Bronchial epithelial cell (primary cell): ENCODE measurements at places on chromosomes 7 and 10.

GRCh38 chr7:19575909-19576557 lies 132.8 kb downstream of the POLR1F start:
- peak; percentile 61 for DNase-seq

DNA sequence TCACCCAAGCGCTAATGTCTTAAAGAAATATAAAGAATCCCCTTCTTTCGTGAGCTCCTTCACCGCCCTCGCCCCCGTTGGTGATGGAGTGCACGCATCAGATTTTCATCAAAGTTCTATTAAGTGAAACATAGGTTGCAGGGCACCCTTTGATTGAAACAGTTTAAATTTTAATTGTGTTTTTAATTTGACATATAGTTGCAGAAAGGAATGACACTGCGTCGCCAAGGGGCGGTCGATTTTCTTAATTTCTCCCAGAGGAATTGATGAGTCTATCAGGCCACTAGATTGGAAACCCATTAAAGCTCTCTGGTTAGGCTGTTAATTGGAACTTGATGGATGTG lies 4.1 kb upstream of the HMX2 start:
- DNase-seq = no peak

DNA sequence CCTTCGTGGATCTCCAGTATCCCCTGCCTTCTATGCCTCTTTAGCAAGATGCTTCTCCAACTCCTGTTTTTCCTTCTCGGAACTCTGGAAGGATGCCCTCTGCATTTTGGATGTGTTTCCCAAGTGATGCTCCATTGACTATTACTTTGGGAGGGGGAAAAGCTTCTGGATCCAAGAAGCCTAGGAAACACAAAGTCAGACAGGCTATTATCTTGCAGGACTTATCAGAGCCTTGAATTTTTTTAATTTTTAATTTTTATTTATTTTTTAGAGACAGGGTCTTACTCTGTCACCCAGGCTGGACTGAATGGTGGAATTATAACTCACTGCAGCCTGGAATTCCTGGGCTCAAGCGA lies 21.1 kb downstream of the TMEM270 start:
- no peak for DNase-seq

DNA sequence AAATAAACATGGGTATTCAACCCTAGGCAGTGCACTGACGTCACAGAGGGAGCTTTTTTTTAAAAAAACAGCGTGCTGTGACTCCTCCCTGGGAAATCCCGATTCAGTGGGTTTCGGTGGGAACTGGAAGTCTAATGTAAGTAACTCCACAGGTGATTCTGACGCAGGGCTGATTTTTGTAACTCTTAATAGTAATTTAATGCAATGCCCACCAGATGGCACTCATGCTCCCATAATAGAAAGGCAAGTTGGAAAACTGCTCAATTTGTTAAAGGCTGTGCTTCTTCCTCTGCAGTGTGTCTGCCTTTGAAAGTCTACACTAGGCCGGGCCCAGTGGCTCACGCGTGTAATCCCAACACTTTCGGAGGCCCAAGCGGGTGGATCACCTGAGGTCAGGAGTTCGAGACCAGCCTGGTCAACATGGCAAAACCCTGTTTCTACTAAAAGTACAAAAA lies 10.9 kb upstream of the RSU1 start:
- peak; percentile 73 for DNase-seq

DNA sequence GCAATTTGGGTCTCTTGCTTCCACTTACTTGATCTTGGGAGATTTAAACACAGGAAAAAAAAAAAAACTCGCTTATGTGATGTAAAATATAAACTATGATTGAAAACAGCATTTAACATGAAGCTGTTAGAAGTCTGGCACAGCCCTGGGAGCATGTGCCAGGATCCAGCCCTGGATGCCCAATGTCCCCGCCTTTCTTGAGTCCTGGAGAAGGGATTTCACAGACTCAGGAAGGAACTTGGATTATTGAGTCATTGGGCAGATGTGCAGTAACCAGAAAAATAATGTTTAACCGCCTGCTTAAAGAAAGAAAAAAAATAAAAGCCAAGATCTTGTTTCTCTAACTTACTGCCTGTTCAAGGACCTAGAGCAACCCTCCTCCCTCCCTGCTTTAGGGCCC lies 3.7 kb upstream of the JCAD start:
- DNase-seq = no peak

- no peak for DNase-seq
Observed at GRCh38 chr10:21813946-21814345, 189.6 kb downstream of the DNAJC1 start.

- DNase-seq = no peak
Observed at GRCh38 chr10:132590752-132591121, 53.1 kb downstream of the INPP5A start.

- no peak for DNase-seq
Observed at GRCh38 chr10:11080564-11080984, 62.9 kb downstream of the CELF2 start.

GRCh38 chr10:79610601-79611191 lies at the start of gene SFTPA1:
TSS of gene SFTPA1 (plus strand) at chr10:79610939. CDS start at chr10:79611826, 887 bp downstream.
- no peak for DNase-seq

DNA sequence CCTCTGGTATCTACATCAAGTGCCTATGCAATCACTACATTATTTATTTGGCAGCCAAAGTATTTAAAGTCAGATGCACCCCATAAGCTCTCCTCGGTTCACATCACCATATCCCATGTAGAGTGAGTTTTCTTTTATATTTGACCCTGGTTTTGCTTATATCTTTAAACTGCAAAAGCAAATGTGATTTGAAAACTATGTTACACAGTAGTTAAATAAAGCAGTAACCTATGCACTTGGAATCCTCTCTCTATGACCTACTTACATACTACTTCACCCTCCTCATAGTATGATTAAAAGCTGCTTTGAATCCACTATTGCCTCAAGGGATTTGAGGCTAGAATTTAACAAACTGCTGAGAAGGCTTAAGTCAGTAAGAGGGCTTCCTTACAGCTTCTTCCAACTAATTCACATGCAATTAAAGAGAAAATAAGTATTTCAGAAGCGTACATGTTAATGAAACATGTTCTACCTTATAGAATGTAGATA lies 2.2 kb upstream of the CELF2 start:
- DNase-seq = no peak

GRCh38 chr10:132738454-132739224 lies 47.3 kb downstream of the NKX6-2 start:
- DNase-seq = no peak

DNA sequence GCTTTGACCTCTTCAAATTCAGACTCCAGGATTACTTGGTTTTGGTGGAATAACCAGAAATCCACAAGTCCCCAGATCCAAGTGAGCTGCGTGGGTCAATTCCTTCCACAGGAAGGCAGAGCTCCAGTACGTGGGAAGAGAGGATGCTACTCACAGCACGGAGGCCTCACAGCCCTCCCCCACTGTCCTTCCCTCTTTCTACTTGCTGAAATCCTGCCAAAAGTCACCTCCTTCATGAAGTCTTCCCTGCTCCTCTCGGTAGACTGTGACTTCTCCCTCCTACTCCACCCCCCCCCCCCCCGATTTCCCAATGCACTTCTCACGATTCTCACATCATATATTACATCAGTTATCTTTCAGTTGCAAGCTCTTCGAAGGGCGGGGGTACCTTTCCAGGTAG lies 12.3 kb downstream of the CAMK2G start:
- no peak for DNase-seq

- peak; percentile 30 for DNase-seq
Observed at GRCh38 chr10:94546049-94546900, 687 bp downstream of the HELLS start.
